ENCODE measurements at places on chromosomes 11 and 22. TPM values are rescaled to one million over a fixed set of nuclear protein-coding genes. Genes with fewer than 3 reads are reported as not detected.

Gene CTSW
- not detected for total RNA-seq

Gene TMEM134
- total RNA-seq = 18.2 TPM

Gene LUZP2
- 0.14 TPM for total RNA-seq

Gene RPS3
- 2,735 TPM for total RNA-seq

Gene PNPLA3
- 4.5 TPM for total RNA-seq

Gene MS4A7
- total RNA-seq = not detected

Gene TRIOBP
- total RNA-seq = 127 TPM

Gene CD3D
- not detected for total RNA-seq

Gene ATG2A
- 6.5 TPM for total RNA-seq

Gene SLC22A6
- total RNA-seq = not detected

Gene TAF1D
- 139 TPM for total RNA-seq

Gene MRGPRG
- total RNA-seq = not detected

Gene UBQLNL
- total RNA-seq = 0.14 TPM

Gene SART1
- 78.4 TPM for total RNA-seq

Gene JAML
- not detected for total RNA-seq

Gene MS4A6E
- not detected for total RNA-seq

Gene CRYBB3
- not detected for total RNA-seq

Gene CARD18
- not detected for total RNA-seq

Gene HSPA8
- 1,632 TPM for total RNA-seq

Gene APOBEC3B
- 0.37 TPM for total RNA-seq

Gene CRACR2B
- 0.65 TPM for total RNA-seq

Gene PLCB3
- total RNA-seq = 23.8 TPM

Gene PARVG
- total RNA-seq = not detected

Gene CRYBB2
- not detected for total RNA-seq

Measured in smooth muscle cell of bladder (primary cell).